ENCODE measurements at places on chromosomes 2 and 18.

DNA sequence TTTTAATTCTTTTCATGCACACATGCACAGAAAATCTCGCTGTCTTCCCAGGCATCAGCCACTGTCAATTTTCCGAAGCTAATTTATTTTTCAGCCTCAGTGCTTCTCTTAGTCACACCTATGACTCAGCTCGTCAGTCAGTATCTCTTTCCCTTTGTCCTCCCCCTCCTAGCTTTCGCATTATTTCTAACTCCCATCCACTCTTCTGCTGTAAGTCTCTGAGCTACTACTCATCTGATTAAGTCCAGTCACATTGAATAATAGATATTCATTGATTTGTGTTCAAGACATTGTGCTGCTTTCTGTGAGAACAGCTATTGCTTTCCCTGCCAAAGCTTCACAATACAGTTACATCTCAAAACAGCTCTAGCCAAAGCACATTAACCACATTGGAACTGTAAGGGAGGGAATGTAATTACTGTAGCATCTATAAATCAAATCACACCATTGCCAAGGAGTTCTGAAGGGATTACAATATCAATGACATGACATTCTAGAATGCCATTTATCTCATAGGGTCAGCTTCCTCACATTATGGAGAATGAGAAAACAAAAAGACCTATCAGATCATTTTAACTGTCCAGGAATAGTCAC, 89.4 kb downstream of the SCN3A start:
- DNase-seq = no peak

GRCh38 chr2:124254621-124255020, 229.5 kb downstream of the CNTNAP5 start:
- no peak for DNase-seq

GRCh38 chr2:222973237-222973636, 78.8 kb upstream of the KCNE4 start:
- DNase-seq = no peak

DNA sequence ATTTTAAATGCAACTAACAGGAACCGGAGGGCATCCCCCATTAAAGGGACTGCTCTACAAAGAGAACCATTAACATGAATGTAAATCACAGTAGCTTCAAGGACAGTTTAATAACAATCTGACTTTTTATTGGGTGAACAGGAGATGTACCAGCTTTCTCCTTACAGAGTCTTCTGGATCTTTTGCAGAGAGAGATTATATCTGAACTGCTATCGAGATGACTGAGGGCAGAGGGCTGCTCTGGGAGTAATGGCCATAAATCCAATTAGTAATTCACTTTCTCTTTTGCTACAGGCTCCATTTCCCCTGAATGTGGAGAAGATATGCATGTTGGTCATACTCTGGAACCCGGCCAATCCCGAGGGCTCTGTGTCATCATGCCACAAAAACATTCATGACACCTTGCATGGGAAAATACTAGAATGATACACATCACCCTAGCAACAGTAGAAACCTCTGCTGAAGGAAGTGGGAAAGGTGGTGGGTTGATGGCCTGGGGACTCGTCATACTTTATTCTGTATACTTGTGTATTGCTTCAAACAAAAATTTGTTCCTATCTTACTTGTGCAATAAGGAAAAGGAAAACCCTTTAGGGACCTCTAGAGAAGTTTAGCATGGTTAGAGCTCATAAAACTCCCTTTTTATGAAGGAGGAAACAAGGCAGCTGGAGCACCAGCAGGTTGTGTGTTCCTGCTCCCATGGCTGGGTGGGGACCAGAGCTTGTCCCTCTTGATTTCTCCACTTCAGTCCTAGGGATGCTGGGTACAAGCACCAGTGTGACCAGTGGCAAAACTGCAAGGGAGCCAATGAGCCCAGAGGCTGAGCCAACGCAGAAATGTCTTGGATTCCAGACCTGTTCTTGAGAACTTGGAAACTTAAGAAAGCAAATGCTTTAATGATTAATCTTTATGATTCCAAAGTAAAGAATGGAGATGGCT, 26.0 kb downstream of the CTAGE1 start:
- DNase-seq = peak; percentile 28

- DNase-seq = no peak
Observed at GRCh38 chr2:9596621-9597311, 34.0 kb downstream of the YWHAQ start.

GRCh38 chr18:24669015-24669414, 208.6 kb downstream of the HRH4 start:
- DNase-seq = no peak

DNA sequence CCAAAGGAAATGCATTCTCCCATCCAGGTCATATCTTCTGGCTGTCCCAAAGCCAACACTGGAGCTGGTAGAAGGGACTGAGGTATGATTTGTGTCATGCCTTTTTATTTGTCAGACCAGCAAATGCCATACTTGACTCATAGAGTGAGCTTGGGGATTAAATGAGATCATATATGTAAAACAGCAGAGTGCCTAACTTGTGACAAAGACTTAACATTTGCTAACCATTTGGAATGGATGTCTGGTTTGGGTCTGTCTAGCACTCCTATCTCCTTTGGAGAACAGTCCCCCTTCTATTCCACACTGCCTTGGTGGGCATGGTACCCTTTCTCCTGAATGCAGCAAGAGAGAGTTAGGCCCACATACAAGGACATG, 128.5 kb upstream of the LGALSL start:
- DNase-seq = peak; percentile 38

DNA sequence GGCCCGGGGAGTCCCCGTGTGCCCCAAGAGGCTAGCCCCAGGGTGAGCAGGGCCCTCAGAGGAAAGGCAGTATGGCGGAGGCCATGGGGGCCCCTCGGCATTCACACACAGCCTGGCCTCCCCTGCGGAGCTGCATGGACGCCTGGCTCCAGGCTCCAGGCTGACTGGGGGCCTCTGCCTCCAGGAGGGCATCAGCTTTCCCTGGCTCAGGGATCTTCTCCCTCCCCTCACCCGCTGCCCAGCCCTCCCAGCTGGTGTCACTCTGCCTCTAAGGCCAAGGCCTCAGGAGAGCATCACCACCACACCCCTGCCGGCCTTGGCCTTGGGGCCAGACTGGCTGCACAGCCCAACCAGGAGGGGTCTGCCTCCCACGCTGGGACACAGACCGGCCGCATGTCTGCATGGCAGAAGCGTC, 16.9 kb upstream of the FAHD2A start:
- DNase-seq = no peak

- DNase-seq = no peak
Observed at GRCh38 chr2:216756435-216756834, 61.1 kb upstream of the IGFBP5 start.

DNA sequence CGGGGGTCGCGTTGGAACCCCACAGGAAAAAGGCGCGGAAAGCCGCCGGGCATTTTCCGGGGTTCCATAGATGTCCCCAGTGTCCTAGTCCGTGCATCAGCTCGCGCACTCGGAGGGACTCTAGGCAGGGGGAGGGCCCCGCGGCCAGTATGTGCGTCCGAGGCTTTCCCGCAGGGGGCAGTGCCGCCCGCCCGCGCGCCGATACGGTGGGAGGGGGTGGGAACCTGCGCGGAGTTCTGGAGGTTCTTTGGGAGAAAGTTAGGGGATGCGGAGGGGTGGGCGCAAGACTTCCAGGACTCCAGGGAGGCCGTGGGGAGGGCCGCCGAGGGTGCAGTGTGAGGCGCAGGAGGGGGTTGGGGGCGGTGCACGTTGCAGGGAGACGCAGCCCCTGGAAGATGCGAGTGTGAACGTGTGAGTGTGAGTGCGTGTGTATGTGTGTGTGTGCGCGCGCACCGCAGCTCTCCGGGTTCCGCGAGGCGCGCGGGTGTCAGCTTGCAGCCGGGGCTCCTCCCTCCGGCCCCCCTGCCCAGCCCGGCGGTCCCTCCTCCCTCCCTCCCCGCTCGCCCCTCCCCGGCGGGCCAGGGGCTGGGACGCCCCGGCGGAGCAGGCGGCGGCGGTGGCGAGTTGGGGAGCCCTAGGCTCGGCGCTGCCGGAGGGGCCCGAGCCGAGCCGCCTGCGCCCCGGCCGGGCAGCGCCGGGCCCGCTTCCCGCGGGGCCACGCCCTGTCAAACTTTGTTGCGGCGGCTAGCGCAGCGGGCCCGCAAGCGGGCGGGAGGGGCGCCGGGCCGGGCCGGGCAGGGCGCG, at the start of gene TCF7L1:
Gene TCF7L1 (plus strand): TSS at position 559 of the 804 bp plus-strand sequence. CDS start 293 bp downstream, outside the sequence.
- DNase-seq = peak; percentile 22

DNA sequence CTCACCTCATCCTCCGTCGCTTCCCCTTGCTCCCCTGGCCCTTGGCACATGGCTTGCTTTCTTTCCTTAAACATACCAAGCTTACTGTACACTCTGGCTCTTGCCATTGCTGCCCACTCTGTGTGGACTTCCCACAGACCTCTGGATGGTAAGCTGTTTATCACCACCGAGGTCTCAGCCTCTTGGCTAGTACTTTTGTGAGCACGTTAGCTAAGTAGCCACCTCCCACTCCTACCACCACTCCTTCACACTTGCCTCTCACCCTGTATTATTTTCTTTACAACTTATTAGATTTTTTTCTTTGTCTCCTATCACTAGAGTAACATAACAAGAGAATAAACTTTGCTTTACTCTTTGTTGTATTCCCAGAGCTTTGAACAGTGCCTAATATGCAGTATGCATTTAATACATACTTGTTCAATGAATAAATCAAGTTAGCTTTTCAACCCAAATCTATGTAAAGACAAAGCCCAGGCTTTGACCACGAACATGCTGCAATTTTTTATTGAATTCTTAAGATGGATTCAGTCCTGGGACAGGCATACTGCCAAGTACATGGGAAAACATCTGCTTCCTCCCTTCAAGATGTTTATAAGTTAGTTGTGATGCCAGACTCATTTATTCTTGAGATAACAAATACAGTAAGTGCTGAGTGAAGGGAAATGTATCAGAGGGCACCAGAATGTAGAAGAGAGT, 25.0 kb upstream of the MSGN1 start:
- DNase-seq = no peak

GRCh38 chr2:147487286-147487977, 357.4 kb upstream of the ACVR2A start:
- no peak for DNase-seq

GRCh38 chr2:50613161-50613560, 418.8 kb downstream of the NRXN1 start:
- no peak for DNase-seq

- no peak for DNase-seq
Observed at GRCh38 chr18:30679285-30679930, 363.1 kb downstream of the DSC3 start.

- DNase-seq = no peak
Observed at GRCh38 chr2:232960862-232961261, 52.2 kb downstream of the NGEF start.

- DNase-seq = no peak
Observed at GRCh38 chr2:27992787-27993401, 102.4 kb downstream of the BABAM2 start.

GRCh38 chr2:27003857-27004256, 28.9 kb upstream of the TMEM214 start:
- no peak for DNase-seq

DNA sequence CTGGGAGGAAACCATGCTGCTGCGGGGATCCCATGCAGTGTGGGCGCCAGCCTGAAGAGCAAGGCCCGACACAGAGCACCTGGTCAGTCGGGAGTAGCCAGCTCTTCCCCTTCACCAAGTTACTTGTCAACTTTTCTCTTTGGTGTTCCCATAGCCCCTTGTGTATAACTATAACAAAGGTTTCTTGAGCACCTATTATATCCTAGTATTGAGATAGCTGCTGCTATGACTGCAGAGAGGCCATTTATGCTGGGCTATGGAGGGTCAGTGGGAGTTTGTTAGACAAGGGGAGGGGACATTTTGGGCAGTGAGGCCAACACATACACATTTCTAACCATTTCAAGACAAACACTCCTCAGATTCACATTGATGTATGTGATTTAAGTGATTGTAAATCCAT, 10.8 kb downstream of the HK2 start:
- DNase-seq = no peak

GRCh38 chr2:236049981-236050380, 118.2 kb downstream of the GBX2 start:
- DNase-seq = peak; percentile 7

- DNase-seq = peak; percentile 98
Observed at GRCh38 chr2:240586198-240586918, at the start of gene CAPN10. Gene CAPN10, plus strand, starts transcription at chr2:240586734. Its CDS starts 178 bp downstream, at chr2:240586912.

DNA sequence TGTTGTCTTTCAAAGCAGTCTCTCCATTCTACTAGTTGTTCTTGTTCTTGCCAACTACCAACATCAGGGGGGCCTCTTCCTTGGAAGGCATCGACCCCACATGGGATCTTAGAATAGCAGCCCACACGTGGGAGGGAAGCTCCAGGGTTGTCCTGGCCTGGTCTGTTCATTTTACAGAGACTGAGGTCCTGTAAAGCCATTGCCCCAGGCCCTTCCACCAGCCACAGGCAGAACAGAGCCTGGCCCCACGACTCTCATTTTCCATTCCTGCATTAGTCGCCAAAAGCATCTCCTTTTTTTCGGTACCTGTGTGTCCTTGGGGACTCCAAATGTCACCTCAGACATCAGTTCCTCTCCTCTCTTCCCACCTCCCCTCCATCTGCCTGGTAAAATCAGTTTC, 28.0 kb downstream of the CNGA3 start:
- no peak for DNase-seq

DNA sequence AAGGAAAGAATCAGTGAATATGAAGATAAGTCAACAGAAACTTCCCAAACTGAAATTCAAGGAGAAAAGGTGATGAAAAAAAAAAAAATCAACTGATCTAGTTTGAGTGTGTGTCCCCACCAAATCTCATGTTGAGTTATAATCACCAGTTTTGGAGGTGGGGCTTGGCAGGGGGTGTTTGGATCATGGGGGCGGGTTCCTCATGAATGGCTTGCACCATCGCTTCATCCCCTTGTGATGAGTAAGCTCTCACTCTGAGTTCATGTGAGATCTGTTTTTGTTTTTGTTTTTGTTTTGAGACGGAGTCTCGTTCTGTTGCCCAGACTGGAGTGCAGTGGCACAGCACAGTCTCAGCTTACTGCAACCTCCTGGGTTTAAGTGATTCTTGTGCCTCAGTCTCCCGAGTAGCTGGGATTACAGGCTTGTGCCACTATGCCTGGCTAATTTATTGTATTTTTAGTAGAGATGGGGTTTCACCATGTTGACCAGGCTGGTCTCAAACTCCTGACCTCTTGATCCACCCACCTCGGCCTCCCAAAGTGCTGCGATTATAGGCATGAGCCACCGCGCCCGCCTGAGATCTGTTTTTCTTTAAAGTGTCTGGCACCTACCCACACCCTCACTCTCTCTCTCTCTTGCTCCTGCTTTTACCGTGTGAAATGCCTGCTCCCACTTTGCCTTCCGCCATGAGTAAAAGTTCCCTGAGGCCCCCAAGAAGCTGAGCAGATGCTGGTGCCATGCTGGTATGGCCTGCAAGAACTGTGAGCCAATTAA, 4.0 kb upstream of the SLC66A2 start:
- DNase-seq = no peak

- DNase-seq = no peak
Observed at GRCh38 chr2:15794608-15795134, 145.7 kb upstream of the MYCN start.

- no peak for DNase-seq
Observed at GRCh38 chr18:8478968-8479370, 130.3 kb upstream of the RAB12 start.
